Neural crest cell (in vitro differentiated cells): ENCODE measurements at places on chromosomes 11 and 22.
A peak's percentile ranks its signal among the peaks of the same experiment; 100 is the strongest.

- no peak for DNase-seq
Observed at GRCh38 chr11:9888938-9889337, 225.1 kb downstream of the SWAP70 start.

DNA sequence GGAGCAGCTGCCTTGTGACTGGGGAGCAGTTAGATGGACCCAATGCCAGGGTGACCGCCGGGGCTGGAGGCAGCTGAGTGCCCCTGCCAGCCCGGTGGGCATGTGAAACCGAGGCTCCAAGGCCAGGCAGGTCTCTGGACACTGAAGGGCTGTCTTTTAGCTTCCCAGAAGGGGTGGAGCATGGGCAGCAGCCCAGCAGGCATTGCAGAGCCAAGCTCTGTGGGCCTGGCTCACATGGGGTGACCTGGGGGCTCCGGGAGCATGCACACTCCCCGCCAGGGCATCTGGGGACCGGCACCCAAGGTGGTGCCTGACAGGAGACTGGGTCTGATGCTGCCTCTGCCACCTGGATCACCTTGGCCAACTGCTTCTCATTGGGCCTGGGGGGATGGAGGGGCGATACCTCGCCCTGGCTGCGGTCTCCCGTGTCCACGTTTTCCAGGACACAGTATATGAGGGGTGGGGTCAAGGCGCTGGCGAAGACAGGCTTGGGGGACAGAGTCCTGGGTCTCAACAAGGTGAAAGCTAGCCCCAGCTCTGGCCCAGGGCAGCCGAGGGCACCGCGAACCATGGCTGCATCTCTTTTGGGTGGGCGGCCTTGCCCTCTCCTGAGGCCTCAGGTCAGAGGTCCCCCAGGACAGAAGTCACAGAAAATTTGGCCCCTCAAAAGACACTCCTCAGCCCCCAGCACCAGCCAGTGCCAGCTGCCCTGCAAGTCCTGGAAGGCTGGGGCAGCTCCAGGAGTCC lies 3.5 kb downstream of the INS start:
- DNase-seq = no peak

DNA sequence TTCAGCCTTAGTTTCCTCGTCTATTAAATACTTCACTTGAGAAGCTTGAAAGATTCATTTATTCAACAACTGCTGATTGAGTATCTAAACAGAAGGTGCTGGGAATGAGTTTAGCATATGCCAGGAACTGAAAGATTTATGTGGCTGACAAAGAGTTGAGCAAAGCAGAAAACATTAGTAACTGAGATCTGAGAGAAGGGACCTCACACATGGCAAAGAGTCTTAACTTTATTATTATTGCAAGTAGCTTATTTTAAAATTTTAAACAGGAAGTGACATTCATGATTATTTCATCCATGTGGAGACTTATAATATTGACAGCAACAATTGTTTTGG lies 133.6 kb downstream of the CASP12 start:
- DNase-seq = no peak

DNA sequence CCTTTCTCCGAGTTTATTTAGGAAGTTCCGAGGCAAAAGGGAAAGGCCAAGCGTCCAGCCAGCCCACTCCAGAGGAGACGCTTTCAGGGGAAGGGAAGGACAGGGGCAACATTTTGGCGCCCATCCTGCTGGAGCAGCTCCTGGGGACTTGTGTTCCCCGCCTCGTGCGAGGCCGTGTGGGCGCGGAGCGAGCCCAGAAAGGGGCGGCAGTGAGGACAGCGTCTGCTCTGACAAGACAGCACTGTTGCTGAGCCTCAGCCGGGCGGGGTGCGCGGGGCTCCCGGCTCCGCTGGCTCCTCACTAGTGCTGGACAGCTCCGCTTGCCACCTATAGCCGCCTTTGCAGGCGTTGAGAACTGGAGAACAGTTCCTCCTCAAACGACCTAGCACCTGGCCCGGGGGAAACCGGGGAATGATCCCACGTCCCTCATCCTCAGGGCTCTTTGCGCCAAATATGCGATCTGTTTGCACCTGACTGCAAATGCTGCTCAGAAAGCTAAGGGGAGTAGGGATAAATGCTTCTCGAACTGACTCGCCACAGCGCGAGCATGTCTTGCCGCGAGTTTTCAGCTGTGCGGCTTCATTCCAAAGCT lies 722 bp upstream of the GUCY1A2 start:
- DNase-seq = peak; percentile 58

DNA sequence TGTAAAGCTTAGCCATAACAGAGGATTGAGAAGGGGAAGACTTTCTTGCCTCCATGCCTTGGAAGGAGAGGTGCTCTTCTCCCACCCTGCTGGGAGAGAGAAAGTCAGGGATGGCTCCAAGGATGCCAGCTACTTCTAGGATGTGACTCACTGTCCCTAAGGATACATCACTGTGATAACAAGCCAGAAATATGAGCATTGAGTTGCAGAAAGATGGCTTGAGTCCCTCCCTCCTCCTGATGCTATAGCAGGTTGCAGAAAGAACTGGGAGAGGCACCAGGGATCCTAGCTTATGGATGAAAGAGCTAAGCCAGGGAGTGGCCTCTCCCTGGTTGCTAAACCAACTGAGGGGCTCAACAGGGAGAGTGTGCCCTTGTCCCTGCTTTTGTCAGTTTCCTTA lies 27.8 kb upstream of the FJX1 start:
- no peak for DNase-seq

DNA sequence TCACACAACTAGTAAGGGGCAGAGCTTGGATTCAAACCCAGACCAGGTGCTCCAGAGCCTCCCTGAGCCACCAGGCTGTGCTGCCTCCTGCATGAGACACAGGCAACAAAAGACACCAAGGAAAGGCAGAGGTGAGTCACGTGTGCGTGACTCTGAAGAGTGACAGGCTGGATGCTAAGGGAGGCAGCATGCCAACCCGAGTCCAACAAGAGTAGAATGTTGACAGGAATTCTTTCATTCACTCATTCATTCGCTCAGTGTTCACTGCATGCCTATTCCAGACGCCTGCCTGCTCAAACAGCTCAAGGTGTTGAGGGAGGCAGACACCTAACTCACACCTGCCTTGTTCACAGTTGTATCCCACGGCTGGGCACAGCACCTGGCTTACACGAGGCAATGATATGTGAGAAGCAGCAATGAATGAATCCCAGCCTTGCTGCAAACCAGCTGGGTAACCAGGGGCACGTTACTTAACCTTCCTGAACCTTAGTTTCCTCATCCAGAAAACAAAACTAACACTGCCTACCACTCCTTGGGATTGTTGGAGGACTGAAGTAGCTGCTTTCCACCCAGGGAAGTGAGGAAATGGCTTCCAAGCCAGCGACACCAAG lies 73.8 kb upstream of the ARFGAP3 start:
- DNase-seq = no peak

DNA sequence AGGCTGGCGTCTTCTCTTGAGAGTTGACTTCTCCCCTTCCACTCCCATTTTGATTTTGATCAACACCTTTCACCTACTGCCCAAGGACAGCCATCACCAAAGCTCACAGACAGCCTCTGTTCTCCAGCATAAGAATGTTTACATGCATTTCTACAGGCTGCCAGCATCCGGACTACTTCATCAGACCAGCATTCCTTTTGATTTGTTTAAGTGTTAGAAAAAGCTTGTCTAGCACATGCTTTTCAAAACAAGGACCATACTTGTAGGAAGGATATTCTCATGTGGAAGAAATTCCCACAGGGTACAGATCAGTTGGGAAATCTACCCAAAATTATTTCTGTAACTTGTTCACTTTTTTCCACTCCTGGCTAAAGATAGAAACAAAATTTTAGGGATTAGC lies 6.2 kb upstream of the KCNA4 start:
- DNase-seq = no peak

DNA sequence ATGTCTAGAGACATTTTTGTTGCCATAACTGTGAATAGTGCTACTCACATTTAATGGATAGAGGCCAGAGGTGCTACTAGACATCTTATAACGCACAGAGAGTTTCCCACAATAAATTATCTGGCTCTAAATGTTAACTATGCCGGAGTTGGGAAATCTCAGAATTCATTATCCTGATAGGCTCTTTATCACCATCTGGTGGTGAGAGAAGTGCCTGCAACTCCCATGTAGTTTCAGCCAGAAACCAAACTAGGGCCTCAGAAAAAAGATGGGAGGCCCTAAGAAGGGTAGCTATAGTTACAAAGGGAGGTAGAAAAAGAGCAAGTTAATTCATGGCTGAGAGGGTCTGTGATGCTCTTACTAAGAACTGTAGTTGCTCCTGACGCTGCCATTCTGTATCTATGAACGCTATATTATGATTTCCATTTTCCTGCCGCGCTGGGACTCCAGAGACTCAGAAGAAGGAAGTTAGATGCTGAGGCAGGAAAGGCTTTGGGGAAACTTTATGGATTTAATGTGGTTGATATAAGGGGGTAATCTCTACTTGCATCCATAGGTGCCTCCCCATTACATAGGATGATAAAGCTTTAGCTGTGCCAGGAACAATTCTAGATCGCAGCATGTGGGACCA lies 22.9 kb upstream of the MRPL17 start:
- peak; percentile 55 for DNase-seq

DNA sequence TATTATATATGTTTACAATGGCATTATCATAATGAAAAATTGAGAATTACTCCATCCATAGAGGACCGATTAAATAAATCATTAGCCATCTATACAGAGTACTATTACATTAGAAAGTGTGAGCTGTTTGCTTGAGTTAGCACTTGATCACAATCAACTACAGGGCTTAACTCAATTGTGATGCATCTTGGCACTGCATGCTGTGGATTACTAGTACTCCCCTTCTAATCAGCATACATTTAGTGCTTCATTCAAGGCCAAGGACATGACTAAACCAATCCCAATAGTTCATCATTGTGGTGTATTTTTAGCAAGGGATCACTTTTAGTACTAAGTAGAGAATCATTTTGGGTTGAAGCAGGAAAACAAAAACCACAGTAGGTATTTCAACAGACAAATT lies 23.5 kb upstream of the ARHGAP42 start:
- no peak for DNase-seq
